Small intestine (tissue), 16 donors: ENCODE measurements at places on chromosomes 6 and 20.

GRCh38 chr6:90934966-90935365, 348.1 kb upstream of the MAP3K7 start:
- DNase-seq: no peak

GRCh38 chr20:34355427-34355826, 7.6 kb upstream of the ITCH start:
- no peak for DNase-seq

GRCh38 chr6:52564856-52565255, 12.0 kb downstream of the TRAM2 start:
- peak; percentile 89 for DNase-seq

- peak; percentile 77 for DNase-seq
These were observed 15.7 kb downstream of the NRSN2 start for GRCh38 chr20:362271-363254.

DNA sequence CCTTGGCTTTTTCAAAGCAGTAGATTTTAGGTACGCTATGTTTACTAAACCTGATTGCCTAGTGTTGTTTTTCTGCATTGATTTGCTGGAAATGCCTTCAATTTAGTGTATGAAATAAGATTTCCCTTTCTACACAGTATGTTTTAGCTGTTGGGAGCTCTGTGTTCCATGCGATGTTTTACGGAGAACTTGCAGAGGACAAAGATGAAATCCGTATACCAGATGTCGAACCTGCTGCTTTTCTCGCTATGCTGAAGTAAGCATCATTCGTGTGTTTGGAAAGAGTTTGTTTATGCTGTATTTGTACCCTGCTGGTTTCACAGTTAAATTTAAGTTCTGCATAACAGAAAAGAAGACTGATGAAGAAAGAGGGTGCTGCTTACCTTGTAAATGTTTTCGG, 1.9 kb downstream of the BTBD3 start:
- DNase-seq: no peak

- DNase-seq: peak; percentile 30
These were observed 13.6 kb upstream of the GUCA1A start for GRCh38 chr6:42159431-42160024.
